GM23248 (cell line): ENCODE measurements at places on chromosomes 5 and 9. TPM values are rescaled to one million over a fixed set of nuclear protein-coding genes. Genes with fewer than 3 reads are reported as not detected.
A peak's percentile ranks its signal among the peaks of the same experiment; 100 is the strongest.

DNA sequence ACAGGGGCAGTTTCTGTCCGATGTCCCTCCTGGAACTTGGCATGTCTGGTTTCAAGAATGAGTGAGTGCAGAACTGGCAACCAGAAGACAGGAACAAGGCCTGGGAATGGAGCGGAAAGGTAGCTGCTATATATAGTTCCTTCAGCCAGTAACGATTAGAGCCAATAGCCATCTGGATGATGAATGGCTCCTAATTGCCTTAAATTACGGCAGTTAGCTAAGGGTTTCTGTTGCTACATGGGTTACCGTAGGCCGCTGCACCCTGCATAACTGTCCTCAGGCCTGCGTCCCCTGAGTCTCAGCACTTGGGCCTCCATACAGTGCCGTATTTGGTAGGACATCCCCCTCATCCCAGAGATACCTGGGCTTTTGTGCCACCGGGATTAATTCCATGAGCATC lies 29.4 kb downstream of the WWC1 start:
- no peak overlapping the region for H3K4me3 ChIP-seq
- no peaks in the 10 kb centered on the region for H3K36me3 ChIP-seq
- DNase-seq, result no peak
- no peak overlapping the region for H3K27ac ChIP-seq
- H3K27me3 ChIP-seq, result no peaks in the 10 kb centered on the region

DNA sequence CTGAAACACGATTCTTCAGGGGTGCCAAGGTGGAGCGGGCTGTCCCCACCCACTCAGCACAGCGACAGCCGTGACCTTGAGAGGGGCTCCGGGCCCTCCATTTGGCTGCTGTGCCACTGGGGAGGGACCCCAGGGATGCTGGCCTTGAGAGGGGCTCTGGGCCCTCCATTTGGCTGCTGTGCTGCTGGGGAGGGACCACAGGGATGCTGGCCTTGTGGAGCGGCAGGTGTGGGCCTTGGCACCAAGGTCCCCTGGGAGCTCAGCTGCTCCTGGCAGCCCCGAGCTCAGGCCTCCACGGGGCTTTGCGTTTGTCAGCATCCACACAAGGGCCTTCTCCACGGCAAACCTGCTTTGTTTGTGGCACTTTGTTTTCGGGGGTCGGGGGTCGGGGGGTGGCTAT lies 137.6 kb upstream of the LPCAT1 start:
- DNase-seq, result no peak
- peaks cover 44% of the 10 kb centered on the region for H3K27me3 ChIP-seq
- no peak overlapping the region for H3K27ac ChIP-seq
- H3K4me3 ChIP-seq, result no peak overlapping the region

DNA sequence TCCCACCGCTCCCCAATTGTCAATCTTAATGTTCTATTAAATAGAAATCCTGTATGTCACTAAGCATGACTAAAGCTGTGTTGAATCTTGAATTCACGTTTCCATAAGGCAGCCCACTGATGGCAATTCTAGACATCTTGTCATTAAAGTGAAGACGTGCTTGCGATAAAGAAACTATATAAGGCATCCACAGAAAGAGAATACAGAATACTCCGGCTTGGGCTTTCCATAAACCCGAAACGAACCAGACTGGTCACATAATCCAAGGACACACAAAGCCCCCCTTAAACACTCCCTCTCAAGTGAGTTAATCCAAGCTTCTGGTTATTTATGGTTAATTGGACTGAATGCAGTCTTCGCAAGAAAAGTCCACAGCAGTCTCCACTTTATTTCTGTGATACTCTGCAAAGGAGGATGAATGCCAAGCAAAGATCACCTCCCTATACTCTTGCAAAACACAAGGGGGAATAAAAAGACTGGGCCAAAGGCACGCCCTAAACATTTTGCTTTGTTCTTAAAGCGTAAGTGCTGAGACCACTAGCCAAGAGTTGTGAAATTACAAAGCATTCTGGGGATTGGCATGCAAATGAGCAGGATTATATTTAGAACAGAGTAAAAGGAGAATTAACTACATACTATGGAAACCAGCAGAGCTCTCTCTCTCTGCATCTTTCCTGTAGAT lies 54.7 kb downstream of the DPYSL3 start:
- peaks cover 30% of the 10 kb centered on the region for H3K4me1 ChIP-seq
- DNase-seq, result peak; percentile 86
- H3K4me3 ChIP-seq, result peak overlapping the region; percentile 82

Gene PALM2AKAP2
- total RNA-seq, result 12.5 and 13.1 TPM in 2 replicates

GRCh38 chr5:34551911-34552433 lies 104.2 kb upstream of the RAI14 start:
- H3K4me3 ChIP-seq, result no peak overlapping the region
- peak; percentile 46 for DNase-seq
- no peak overlapping the region for H3K27ac ChIP-seq
- H3K4me1 ChIP-seq, result 0 out of 2 replicates have a peak, but pooled peaks cover 7% of the 10 kb centered on the region

Gene C5orf52
- total RNA-seq, result not detected in 2 replicates

DNA sequence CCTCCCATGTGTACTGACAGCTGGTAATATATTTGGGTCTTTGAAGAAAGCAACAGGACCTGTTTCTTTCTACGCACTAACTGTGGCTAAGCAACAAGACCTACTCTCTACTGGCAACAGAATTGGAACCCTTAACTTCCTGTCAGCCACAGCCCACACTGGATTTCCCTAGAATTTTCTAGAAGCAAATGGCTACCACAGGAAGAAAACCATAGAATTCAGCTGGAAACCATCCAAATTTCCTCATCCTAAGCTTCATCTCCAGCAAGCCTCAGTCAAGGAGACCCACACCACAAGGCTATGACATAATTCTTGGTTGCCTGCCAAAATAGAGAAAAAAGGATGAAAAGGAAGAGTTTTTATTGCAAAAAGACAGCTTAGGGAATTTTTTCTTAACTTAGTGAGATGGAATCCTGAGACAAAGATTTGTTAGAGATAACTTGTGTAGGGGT lies 171.8 kb upstream of the TNC start:
- H3K36me3 ChIP-seq, result no peaks in the 10 kb centered on the region
- no peak overlapping the region for H3K27ac ChIP-seq
- H3K4me3 ChIP-seq, result no peak overlapping the region
- H3K4me1 ChIP-seq, result peaks cover 19% of the 10 kb centered on the region

GRCh38 chr5:102879741-102880140 lies 124.6 kb downstream of the PAM start:
- peaks cover 7% of the 10 kb centered on the region; the same call in 1 of the 2 replicates for H3K4me1 ChIP-seq
- H3K27ac ChIP-seq, result no peak overlapping the region
- H3K4me3 ChIP-seq, result no peak overlapping the region
- DNase-seq, result no peak
- H3K36me3 ChIP-seq, result peaks cover 10% of the 10 kb centered on the region; the same call in 1 of the 2 replicates
- no peaks in the 10 kb centered on the region for H3K27me3 ChIP-seq

Gene SLC6A18
- not detected in 2 replicates for total RNA-seq

Gene SPINK5
- total RNA-seq, result not detected in 2 replicates

- no peaks in the 10 kb centered on the region; the same call in 1 of the 2 replicates for H3K27me3 ChIP-seq
- H3K4me3 ChIP-seq, result no peak overlapping the region
- H3K36me3 ChIP-seq, result no peaks in the 10 kb centered on the region
- no peak for DNase-seq
- H3K27ac ChIP-seq, result no peak overlapping the region
Observed at GRCh38 chr5:60101573-60101972, 208.0 kb upstream of the PDE4D start.

Gene CSF1R
- total RNA-seq, result 0.63 TPM in 1 of 2 replicates, not detected in the other

- no peak overlapping the region for H3K4me3 ChIP-seq
- no peak overlapping the region for H3K27ac ChIP-seq
- DNase-seq, result peak; percentile 54
- no peaks in the 10 kb centered on the region for H3K36me3 ChIP-seq
- peaks cover 17% of the 10 kb centered on the region for H3K4me1 ChIP-seq
- no peaks in the 10 kb centered on the region for H3K27me3 ChIP-seq
Observed at GRCh38 chr9:113654605-113655428, 191.3 kb downstream of the RGS3 start.

GRCh38 chr5:73066466-73066865 lies 53.9 kb upstream of the TMEM171 start:
- H3K27ac ChIP-seq, result peak overlapping the region; percentile 36; the same call in 1 of the 2 replicates
- peaks cover 25% of the 10 kb centered on the region; the same call in 1 of the 2 replicates for H3K36me3 ChIP-seq
- H3K27me3 ChIP-seq, result no peaks in the 10 kb centered on the region
- DNase-seq, result peak; percentile 79

Gene RMI1
- 5.1 and 5.7 TPM in 2 replicates for total RNA-seq

Gene TRIM36
- total RNA-seq, result 0.13 TPM in 1 of 2 replicates, not detected in the other

DNA sequence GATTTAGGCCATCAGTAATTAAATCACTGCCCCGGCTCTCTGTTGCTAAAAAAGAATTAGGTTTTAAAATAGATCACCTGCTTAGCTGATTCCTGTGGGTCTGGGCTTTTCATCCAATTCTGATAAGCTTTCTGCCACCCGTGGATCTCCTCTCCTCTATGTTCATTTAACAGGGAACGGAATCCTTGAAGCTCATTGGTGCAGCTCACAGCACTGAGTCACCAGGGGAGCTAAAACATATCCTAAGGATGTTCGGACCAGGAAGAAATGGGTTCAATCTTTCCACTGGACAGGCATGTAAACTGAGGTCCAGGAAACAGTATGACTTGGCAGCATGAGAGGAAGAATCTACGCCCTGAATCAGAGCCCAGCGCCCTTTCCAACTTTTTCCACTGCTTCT lies 267.1 kb upstream of the GRIA1 start:
- H3K4me1 ChIP-seq, result peaks cover 4% of the 10 kb centered on the region; the same call in 1 of the 2 replicates
- H3K4me3 ChIP-seq, result no peak overlapping the region; the same call in 1 of the 2 replicates
- no peaks in the 10 kb centered on the region for H3K27me3 ChIP-seq
- no peaks in the 10 kb centered on the region for H3K36me3 ChIP-seq
- peak; percentile 4 for DNase-seq

Gene CARTPT
- not detected in 2 replicates for total RNA-seq

DNA sequence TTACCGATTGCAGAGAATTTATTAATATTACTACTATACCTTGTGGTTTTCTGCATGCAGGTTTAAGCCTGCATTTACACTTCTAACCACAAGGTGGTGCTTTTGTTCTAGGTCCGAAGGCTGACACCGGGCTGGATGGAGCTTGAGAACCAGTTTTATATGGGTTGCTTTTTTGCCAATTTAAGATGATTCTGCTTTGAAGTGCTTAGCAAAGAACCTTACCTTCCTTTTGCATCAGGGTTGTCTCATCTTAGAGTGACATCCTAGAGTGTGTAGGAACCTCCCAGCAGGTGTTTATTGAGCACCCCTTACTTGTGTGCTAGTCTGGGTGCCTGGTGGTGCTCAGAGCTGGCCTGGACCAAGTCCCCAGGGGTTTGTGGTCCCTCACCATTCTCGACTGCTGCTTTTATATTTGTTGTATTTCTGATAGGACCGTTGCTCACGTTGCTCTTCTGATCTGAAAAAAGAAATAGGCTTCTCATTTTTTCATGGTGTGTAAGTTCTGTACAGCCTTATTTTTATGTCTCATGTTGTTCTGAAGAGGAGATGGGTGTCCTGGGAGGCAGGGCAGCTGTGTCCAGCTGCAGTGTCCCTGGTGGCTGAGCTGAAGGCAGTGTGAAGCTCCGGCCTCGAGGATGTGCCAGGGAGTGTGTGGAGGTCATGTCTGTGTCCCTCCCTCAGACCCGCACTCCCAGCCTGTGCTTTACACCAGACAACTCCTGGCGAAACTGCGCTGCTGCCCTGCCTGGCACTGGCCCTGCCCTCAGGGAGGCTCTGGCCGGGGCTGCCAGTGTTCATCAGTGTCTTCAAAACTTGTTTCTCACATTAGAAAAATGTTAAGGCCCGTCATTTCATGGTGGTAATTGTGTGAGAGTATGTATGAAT lies 54.3 kb downstream of the EHMT1 start:
- DNase-seq, result peak; percentile 86
- no peaks in the 10 kb centered on the region for H3K4me1 ChIP-seq
- H3K27ac ChIP-seq, result no peak overlapping the region
- H3K4me3 ChIP-seq, result no peak overlapping the region
- no peaks in the 10 kb centered on the region for H3K27me3 ChIP-seq
- no peaks in the 10 kb centered on the region for H3K36me3 ChIP-seq

DNA sequence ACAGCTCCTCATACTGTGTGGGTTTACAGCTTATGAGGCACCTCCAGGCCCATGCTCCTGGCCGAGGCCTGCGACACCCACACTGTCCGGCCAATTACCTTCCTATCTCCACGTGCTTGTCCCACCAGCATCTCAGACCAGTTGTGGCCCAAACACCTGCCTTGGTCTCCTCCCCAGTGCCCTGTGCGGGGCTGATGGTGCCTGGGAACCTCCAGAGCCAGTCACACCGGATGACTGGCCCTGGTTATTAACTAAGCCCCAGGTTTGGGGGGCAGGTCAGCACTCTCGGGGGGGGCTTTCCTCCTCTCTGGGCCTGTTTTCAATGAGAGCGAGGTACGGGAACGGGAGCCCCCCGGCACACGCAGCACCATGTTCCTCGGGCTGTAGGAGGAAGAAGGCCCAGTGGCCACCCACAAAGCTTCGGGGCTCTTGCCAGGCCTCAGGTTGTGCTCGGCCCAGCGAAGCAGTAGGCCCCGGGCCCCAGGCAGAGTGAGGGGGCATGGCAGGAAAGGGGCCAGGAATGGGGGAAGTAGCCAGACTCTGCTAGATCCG lies 76.0 kb upstream of the PHYKPL start:
- DNase-seq, result no peak
- H3K36me3 ChIP-seq, result no peaks in the 10 kb centered on the region
- H3K27ac ChIP-seq, result no peak overlapping the region
- no peak overlapping the region for H3K4me3 ChIP-seq

- no peaks in the 10 kb centered on the region for H3K36me3 ChIP-seq
- H3K4me3 ChIP-seq, result no peak overlapping the region
- H3K27ac ChIP-seq, result no peak overlapping the region
- peaks cover 19% of the 10 kb centered on the region for H3K4me1 ChIP-seq
Observed at GRCh38 chr5:113205807-113206206, 229.0 kb downstream of the TSSK1B start.

Gene PDE8B
- total RNA-seq, result not detected in 2 replicates

DNA sequence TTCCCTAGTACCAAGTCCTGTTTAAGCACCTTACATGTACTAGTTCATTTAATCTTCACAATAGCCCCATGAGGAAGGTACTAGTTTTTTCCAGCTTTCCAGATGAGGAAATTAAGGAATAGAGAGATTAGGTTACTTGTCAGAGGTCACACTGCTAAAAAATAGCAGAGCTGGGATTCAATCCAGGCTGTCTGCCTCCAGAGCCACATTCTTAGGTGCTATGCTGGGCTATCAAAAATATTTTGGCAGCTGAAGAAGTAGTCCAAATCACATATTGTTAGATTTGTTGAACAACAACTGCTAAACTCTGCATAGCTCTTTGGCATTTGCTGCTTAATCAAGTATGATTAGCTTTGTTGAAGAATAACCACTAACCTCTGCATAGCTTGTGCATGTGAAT lies 591.5 kb upstream of the KLF4 start:
- H3K4me1 ChIP-seq, result no peaks in the 10 kb centered on the region
- DNase-seq, result no peak
- H3K27ac ChIP-seq, result no peak overlapping the region
- no peak overlapping the region for H3K4me3 ChIP-seq

Gene TLR4
- total RNA-seq, result 11.9 and 13.8 TPM in 2 replicates

Gene CBY3
- total RNA-seq, result not detected in 2 replicates

GRCh38 chr5:150082374-150082773 lies 4.0 kb downstream of the CSF1R start:
- H3K27me3 ChIP-seq, result no peaks in the 10 kb centered on the region
- H3K27ac ChIP-seq, result no peak overlapping the region
- H3K4me1 ChIP-seq, result no peaks in the 10 kb centered on the region
- no peaks in the 10 kb centered on the region for H3K36me3 ChIP-seq

- no peaks in the 10 kb centered on the region for H3K27me3 ChIP-seq
- no peaks in the 10 kb centered on the region for H3K36me3 ChIP-seq
- peaks cover 35% of the 10 kb centered on the region for H3K4me1 ChIP-seq
- DNase-seq, result peak; percentile 97
Observed at GRCh38 chr5:168472329-168472728, 13.9 kb upstream of the RARS1 start.

Gene WNT8A
- not detected in 2 replicates for total RNA-seq
